ENCODE measurements at places on chromosomes 13 and 19. TPM values are rescaled to one million over a fixed set of nuclear protein-coding genes. Genes with fewer than 3 reads are reported as not detected.

GRCh38 chr13:30395192-30396158, 26.8 kb upstream of the UBE2L5 start:
- peak overlapping the region; percentile 89 for H3K27ac ChIP-seq
- no peaks in the 10 kb centered on the region for H3K36me3 ChIP-seq
- H3K4me1 ChIP-seq: peaks cover 7% of the 10 kb centered on the region
- peak; percentile 60 for DNase-seq
- peak overlapping the region; percentile 82 for H3K4me3 ChIP-seq
- H3K27me3 ChIP-seq: no peaks in the 10 kb centered on the region

Gene AZU1
- total RNA-seq: not detected

- no peak overlapping the region for H3K27ac ChIP-seq
- DNase-seq: no peak
- no peak overlapping the region for H3K4me3 ChIP-seq
- no peaks in the 10 kb centered on the region for H3K4me1 ChIP-seq
- peaks cover 2% of the 10 kb centered on the region for H3K36me3 ChIP-seq
These were observed 58.8 kb downstream of the GGACT start for GRCh38 chr13:100529666-100530377.

DNA sequence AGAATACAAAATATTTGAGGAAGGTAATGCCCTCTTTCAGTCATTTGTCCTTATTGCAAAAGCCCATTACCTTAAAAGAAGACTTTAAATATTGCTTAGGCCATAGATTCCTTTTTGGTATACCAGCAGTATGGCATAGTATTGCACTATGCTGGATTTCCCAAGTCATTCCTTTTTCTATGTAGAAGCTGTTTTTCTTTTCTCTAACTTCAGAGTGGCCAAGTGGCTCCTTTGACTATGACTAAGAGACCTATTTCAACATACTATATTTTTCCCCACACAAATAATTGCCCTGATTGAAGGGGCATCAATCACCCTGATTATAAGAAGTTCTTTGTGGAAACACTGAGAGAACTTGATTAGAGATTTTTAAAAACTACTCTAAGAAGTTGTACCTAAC, 68.6 kb downstream of the UFM1 start:
- no peaks in the 10 kb centered on the region for H3K27me3 ChIP-seq
- DNase-seq: no peak
- H3K36me3 ChIP-seq: no peaks in the 10 kb centered on the region
- no peak overlapping the region for H3K27ac ChIP-seq
- H3K4me1 ChIP-seq: peaks cover 5% of the 10 kb centered on the region

Gene C19orf38
- 5.3 TPM for total RNA-seq

DNA sequence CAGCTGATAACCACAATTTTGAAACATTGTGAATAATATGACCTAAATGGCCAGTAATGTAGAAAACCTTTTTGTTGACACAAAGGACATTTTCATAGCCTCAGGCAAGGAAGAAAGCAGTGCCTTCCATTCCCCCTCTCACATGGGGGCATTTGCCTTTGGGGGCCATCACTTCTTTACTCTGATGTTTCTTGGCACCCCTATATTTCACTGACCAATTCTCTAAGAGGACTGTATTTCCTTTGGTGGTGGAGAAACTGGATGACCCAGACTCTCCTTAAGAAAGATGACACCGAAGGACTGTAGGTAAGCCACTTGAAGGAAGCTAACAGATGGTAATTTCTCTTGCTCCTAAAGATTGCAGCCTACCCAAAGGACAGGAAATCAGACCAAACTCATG, 254.6 kb downstream of the DCLK1 start:
- no peaks in the 10 kb centered on the region for H3K36me3 ChIP-seq
- no peaks in the 10 kb centered on the region for H3K27me3 ChIP-seq
- no peaks in the 10 kb centered on the region for H3K4me1 ChIP-seq
- no peak for DNase-seq
- no peak overlapping the region for H3K27ac ChIP-seq

DNA sequence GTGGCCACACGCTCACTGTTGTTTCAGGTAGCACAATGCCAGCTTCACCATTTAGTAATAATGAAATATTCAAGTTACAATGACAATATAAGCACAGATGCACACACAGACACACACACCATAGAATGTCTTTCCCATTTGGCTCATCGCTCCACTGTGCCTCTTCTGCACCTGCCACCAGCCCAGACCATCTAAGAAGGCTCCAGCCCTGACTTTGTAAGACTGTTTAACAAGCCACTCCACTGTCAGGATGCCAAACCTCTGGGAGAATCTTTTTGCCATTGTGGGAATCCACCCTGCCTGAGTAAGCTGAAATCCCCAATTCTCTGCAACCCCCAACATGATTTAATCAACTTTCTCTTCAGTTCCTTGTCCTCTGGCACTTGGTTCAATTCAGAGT, 60.6 kb downstream of the LHFPL6 start:
- no peaks in the 10 kb centered on the region for H3K4me1 ChIP-seq
- no peak overlapping the region for H3K4me3 ChIP-seq
- no peak overlapping the region for H3K27ac ChIP-seq

DNA sequence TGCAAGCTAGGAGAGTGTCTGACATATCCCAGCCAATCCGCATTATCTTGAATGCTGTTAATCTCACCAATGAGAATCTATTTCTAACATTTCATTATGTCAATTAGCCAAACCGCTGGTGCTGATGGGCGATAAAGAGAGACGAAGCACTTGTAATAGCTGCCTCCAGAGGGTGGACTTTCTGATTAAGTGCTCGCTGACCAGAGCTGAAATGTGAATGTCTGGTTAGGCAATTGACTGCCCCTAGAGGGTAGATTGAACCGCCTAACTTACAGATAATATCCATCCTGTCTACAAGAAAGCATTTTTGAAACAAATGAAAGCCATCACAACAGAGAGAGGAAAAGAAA, 552 bp upstream of the GRWD1 start:
- H3K27ac ChIP-seq: peak overlapping the region; percentile 89
- no peak for DNase-seq
- peak overlapping the region; percentile 87 for H3K4me3 ChIP-seq
- H3K27me3 ChIP-seq: no peaks in the 10 kb centered on the region
- H3K4me1 ChIP-seq: peaks cover 25% of the 10 kb centered on the region

Gene SHISA7
- not detected for total RNA-seq

DNA sequence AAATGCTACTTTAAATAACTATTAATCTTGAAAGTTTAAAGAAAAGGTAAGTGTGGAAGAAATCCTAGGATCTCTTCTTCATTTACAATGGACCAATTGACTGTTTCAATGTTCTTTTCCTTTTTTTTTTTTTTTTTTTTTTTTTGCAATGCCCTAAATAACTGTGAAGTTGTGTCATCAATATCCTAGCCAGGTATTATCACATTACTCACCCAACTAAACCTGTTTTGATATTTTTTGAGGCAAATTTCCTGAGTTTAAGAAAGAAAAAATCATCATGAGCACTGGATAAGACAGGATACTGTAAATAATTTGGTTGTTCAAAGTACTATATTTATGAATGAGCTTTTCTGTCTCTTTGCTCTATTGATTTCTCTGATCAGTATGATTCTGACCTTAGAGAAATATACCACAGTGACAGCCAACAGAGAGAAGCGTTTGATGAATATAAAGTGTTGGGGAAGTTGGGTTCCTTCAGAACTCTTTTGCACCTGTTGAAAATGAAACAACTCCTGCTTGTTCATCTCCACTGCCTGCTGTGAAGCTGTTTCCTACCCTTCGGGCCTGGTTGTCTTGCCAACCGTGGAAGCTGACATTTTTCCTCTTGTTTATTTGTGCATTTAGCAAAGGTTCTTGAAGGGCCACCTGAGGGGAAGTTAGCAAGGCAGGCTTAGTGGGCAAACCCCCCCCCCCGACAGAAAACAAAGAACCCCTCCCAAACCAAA, 1220.5 kb upstream of the SLC10A2 start:
- H3K4me1 ChIP-seq: no peaks in the 10 kb centered on the region
- no peaks in the 10 kb centered on the region for H3K36me3 ChIP-seq
- H3K27me3 ChIP-seq: no peaks in the 10 kb centered on the region
- H3K4me3 ChIP-seq: no peak overlapping the region
- no peak for DNase-seq
- no peak overlapping the region for H3K27ac ChIP-seq

DNA sequence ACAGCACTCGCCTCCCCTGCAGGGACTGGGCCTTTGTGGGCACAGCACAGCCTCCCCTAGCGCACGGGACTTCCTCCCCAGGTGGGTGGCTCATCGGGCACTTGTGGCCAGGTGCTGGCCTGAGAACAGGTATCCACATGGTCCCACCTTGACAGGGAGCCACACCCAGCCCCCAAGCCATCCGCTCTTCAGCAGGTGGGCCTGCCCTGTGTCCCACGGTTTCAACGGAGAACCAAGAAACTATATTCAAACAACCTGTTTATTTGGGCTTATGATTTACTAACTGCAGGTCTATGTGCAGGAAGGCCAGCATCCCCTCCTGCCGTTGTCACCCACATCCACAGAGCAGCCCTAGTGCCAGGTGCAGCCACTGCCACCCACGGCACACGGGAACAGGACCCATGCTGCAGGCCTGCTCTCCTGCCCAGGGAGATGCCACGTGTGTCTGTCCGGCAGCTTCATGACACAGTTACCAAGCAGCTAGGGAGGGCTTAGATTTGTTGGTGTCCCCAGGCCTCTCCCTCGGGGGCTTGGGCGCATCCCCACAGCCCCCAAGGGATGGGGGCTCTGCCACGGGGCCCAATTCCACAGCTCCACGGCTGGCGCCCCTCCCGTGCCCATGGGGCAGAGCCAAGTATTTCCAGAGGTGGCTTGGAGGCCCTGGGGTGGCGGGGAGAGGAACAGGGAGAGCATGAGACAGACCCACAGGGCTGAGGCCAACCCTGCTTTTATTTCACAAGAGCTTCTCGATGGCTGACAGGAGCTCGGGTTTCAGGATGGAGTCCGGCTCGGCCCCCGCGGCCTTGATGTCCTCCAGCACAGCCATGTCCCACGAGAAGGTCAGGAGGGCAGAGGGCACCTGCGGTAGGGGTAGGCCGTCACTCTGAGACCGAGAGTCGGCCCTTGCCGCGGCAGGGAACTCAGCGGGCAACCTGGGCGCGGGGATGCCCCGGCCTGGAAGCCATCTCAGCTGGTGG, 12.5 kb downstream of the UBXN6 start:
- H3K27ac ChIP-seq: no peak overlapping the region
- H3K27me3 ChIP-seq: no peaks in the 10 kb centered on the region
- peaks cover 7% of the 10 kb centered on the region for H3K4me1 ChIP-seq
- no peak for DNase-seq
- no peaks in the 10 kb centered on the region for H3K36me3 ChIP-seq

Gene TMEM59L
- not detected for total RNA-seq

Gene KIR2DL4
- not detected for total RNA-seq

DNA sequence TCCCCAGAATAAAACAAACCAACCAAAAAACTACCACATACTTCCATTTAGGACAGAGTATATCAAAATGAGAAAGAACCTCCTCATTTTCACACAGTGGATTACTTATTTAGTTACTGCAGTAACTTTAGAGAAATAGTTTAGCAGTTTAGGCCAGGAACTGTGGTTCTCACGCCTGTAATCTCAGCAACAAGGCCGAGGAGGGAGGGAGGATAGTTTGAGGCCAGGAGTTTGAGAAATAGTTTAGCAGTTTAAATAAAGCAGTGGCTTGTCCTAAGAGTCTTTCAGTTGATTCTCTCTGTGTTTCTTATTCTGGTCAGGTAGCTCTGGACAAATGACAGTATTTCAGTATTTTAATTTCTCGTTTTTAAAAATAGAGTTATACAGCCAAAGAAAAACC, 9.4 kb downstream of the HMGB1 start:
- peaks cover 11% of the 10 kb centered on the region for H3K36me3 ChIP-seq
- H3K27me3 ChIP-seq: no peaks in the 10 kb centered on the region
- no peak for DNase-seq
- H3K4me3 ChIP-seq: no peak overlapping the region
- no peak overlapping the region for H3K27ac ChIP-seq

Gene ZNF160
- 12.4 TPM for total RNA-seq

DNA sequence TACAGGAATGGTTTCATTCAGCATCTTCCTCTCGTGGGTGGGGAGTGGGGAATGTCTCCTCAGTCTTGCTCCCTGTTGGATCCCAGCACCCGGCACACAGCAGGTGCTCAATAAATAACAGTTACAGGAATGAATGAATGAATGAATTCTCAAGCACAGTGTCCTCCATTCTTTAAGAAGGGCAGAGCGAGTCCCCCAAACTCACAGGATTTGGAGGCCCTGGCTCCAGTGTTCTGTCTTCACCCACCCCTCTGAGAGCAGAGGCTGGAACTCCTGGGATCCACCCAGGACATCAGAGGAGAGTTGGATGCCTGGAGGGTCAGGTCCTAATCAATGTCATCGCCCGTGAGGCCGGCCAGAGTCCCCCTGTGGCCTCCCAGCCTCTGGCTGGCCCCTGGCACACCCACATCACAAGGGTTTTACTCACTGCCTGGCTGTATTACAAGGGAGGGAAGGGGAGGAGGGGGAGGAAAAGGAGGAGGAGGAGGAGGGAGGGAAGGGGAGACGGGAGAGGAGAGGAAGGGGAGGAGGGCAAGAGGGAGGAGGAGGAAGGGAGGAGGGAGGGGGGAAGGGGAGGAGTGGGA, 8.7 kb upstream of the CREB3L3 start:
- H3K27me3 ChIP-seq: 0 out of 2 replicates have a peak, but pooled peaks cover 2% of the 10 kb centered on the region
- no peak overlapping the region for H3K27ac ChIP-seq
- peaks cover 3% of the 10 kb centered on the region for H3K4me1 ChIP-seq
- no peaks in the 10 kb centered on the region for H3K36me3 ChIP-seq
- no peak for DNase-seq

Gene ATP8A2
- total RNA-seq: not detected

DNA sequence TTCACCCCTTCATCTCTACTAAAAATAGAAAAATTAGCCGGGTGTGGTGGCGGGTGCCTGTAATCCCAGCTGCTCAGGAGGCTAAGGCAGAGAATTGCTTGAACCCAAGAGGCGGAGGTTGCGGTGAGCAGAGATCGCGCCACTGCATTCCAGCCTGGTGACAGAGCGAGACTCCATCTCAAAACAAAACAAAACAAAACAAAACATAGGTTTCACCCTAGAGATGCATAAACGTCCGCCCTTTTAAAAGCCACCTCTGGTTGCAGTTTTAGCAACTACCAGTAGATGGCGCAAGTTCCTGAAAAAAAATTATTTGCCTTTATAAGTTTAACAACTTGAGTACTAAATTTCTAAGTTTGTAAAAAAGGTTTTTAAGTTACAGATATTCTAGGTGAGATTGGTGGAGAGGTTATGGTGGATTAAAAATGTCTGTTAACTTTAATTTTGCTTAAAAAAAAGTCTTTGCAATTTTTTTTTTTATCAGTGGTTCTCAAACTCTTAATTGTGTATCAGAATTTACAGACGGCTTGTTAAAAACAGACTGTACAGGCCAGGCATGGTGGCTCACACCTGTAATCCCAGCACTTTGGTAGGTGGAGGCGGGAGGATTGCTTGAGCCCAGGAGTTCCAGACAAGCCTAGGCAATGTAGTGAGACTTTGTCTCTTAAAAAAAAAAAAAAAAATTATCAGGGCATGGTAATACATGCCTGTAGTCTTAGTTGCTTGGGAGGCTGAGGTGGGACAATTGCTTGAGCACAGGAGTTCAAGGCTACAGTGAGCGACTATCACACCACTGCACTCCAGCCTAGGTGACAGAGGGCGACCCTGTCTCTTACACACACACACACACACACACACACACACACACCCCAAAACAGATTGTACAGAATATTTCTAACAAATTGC, 42.1 kb downstream of the NAA16 start:
- no peak overlapping the region for H3K4me3 ChIP-seq
- H3K27me3 ChIP-seq: no peaks in the 10 kb centered on the region
- DNase-seq: peak; percentile 30
- no peaks in the 10 kb centered on the region for H3K36me3 ChIP-seq

All from GM12878 (cell line).